Natural killer cell (primary cell): ENCODE measurements at places on chromosomes 1 and 21. TPM values are rescaled to one million over a fixed set of nuclear protein-coding genes. Genes with fewer than 3 reads are reported as not detected.
A peak's percentile ranks its signal among the peaks of the same experiment; 100 is the strongest.

GRCh38 chr1:183604038-183604808 lies 14.0 kb upstream of the NCF2 start:
- DNase-seq: no peak

DNA sequence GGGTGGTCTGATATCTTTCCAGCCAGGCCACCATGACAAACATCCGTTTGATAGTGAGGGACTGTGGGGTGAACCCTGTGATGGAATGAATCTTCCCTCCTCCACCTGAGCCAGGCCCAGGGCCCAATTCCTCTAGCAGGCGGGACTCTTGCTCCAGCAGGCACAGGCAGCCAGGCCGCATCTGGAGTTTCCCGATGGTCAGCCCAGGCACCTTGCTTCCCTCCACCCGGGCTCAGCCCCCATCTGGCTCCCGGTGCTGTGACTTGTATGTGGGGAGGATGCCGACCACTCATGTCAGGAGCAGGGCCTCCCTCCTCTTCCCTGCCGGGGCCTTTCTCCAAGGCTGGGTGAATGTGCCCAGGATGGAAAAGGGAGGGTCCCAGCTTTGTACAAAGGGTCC lies 21.0 kb downstream of the KCNAB2 start:
- DNase-seq: no peak

DNA sequence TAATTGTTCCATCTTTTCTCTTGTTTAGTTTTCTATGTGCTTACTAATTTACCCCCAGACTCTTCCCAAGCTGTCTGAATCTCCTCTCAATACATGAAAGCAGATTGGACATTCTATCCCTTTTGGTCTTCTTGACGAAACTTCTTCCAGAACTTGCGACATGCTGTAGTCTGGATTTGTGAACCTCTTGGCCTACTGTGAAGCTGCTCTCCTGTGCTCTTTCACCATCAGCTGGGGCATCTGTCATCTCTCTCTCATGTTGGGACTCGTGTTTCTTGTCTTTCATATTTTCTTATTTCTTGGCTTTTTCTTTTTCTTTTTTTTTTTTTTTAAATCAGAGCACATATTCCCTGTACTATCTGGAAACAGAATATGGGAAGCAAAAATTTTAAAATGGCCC lies 6.8 kb downstream of the CPT2 start:
- no peak for DNase-seq

DNA sequence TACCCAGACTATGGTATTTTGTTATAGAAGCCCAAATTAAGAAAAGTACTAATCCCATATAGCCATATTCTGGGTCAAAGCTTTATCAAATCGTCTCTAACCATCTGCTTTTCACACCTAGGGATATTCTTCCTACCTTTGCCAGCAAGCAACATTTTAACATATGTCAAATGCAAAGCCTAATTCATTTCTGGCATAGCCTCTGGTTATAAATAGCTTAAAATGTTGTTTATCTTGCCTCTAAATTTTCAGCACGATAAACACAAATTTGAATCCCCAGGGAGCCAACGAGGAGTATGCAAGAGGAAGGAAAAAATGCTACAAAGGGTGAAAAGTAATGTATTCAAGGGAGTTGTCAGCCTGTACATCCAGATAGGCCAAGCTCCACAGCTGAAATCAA lies 357.2 kb downstream of the KCNH1 start:
- DNase-seq: no peak

DNA sequence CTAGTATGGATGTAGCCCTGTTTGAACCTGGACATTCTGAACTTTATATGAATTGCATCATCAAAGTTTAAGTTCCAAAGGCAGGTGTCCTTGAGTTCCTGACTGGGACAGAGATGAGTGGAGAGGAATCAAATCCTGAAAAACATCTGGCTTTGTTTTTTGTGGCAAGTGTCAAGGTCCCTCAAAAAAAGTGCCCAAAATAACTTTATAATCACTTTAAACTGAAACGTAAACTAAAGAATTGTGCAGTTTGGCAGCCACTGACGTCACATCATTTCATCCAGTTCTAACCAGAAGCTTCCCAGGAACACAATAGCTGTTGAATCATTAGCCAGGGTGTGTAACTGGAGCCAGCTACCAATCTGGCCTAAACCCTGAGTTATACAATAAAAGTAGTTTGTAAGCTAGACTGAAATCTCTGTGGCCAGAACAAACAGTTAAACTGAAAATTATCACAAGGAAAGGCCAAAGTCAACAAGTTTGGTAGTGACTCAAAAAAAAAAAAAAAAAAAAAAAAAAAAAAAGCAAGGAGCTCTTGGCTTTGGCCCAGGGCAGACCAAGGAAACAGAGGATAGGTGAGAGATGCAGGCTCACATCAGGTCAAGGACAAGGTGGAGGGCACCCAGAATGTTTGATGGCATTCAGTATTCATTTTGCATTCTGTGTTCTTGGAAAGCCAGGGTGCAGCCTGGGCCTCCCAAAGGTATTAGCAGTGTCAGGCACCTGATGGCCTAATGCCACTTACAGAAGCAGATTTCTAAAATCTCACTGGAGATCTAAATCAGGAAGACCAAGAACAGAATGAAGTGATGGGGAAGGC lies 74.3 kb downstream of the TNFSF18 start:
- DNase-seq: no peak

- DNase-seq: no peak
Measured at GRCh38 chr21:34319585-34319984, 44.2 kb upstream of the KCNE2 start.

GRCh38 chr1:12435639-12436344 lies 182.2 kb downstream of the DHRS3 start:
- DNase-seq: peak; percentile 44

GRCh38 chr1:98048244-98048643 lies 127.4 kb upstream of the DPYD start:
- DNase-seq: peak; percentile 78

GRCh38 chr1:211975152-211975941 lies 60.0 kb downstream of the INTS7 start:
- DNase-seq: no peak

GRCh38 chr1:94335950-94336349 lies 82.2 kb upstream of the ABCD3 start:
- DNase-seq: no peak

- no peak for DNase-seq
Measured at GRCh38 chr1:114150016-114150415, 3.7 kb downstream of the SYT6 start.

DNA sequence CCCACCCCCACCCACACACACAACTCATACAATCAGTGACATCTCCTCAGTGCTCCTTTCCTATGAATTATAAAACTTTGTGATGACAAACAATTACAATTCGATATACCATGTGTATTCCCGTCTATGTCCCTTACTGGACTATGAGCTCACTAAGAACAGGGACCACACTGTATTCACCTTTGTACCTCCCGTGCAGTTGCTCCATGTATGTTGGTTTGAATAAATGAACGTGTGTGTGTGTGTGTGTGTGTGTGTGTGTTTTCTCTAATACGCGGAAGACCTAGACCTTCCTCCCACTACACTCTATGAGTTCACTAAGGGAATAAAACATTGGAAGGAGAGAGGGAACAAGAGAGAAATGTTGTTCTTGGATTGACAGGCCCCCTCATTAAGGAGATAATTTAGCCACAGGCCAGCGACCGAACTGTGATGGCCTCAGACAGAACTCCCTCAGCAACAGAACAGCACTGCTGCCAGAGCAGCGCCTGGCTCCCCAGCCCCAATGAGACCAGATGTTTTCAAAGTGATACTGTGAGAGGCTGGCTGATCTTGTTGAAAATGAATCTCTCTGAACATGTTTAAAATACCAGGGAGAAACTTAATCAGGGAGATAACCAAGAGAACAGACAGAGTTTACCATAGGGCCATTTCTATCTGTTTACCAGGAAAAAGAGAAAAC lies 21.7 kb downstream of the BCAR3 start:
- no peak for DNase-seq

Gene IGFN1
- total RNA-seq: not detected
